T follicular helper cell (primary cell): ENCODE measurements at places on chromosomes 7 and 10.

- no peak for DNase-seq
These were observed 219.3 kb upstream of the PRSS58 start for GRCh38 chr7:142477079-142477651.

- DNase-seq, result no peak
These were observed 25.5 kb downstream of the RBM17 start for GRCh38 chr10:6114299-6114698.

DNA sequence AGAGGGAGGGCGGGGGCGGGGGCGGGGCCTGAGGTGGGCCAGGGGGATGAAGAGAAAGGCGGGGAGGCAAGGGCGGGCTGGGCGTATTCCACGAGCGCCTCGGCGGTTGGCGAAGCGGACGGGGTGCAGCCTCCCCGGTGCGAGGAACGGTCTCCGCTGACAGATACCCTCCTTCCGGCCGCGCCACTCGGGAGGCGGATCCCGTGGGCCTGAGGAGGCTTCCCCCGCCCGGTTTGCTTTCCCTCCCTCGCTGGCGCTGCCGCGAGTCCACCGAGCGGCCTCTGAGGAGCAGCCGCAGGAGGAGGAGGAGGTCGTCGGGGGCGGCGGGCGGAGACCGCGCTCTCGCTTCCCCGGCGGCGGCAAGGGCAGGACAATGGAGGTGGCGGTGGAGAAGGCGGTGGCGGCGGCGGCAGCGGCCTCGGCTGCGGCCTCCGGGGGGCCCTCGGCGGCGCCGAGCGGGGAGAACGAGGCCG lies at the start of gene TRIM24:
TRIM24 (plus strand) TSS at position 84 of the 473 bp plus-strand sequence; CDS start at position 374, 290 bp downstream.
- DNase-seq, result no peak

GRCh38 chr7:98802781-98803110 lies 67.1 kb downstream of the TMEM130 start:
- DNase-seq, result no peak

DNA sequence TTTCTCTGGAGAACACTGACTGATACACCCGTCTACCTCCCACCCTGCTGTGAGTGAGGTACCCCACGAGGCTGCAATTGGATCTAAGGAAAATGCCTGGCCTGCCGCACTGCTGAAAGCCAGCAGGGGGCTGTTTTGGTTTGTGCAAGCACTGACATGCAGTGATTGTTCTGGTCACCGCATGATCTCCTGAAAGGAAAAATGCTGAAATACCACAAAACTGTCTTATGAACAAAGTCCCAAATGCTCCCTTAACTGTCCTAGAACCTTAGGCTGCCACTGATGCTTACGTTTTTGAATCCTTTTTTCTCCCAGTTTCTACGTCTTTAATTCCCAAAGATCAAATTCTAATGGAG lies 132.7 kb downstream of the JCAD start:
- no peak for DNase-seq

DNA sequence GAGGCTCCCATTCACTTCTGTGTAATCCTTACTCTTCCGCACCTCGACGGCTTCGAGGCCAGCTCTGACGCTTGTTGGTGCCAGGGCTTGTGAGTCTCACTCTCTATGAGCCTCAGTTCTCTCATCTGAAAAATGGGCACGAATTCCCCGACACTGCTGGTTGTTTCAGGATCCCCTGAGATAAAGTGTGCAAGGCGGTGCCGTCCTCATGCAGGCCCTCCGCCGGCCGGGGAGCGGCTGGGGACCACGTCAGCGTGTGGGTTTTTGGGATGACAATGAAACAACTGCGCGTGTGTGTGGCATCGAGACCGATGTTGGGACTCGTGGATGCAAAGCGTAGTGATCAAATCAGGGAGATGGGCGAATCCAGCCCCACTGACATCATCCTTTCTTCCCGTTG lies 75.6 kb downstream of the FOXL3 start:
- DNase-seq, result no peak

DNA sequence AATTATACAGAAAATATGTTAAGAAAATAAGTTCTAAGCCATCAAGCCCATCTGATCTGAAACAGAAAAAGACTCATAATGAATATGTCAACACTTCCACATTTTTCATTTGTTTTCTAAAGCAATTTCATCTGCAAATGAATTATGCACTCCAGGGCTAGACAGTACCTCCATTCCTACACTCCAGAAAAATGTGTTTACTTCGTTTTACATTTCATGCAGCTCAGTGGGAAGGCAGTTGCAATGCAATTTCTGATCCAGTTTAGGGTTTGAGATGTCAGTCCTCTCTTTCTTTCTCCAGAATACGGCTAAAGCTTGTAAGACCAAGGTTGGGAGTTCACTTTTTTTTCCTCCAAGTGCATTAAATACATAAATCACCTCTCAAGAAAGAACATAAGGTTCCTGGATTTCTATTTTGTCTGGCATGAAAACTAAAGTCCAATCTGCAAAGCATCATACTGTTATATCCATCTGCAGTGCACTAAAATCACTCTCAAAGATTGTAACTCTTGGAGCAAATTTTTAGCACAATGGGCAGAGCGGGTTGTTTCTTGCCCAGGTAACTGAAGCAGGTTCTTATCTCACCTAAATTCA lies 348.8 kb upstream of the C7orf33 start:
- DNase-seq, result no peak

- DNase-seq, result no peak
These were observed 96.4 kb upstream of the ETV1 start for GRCh38 chr7:14085901-14086300.

GRCh38 chr7:41054960-41055661 lies 647.8 kb downstream of the INHBA start:
- no peak for DNase-seq

GRCh38 chr10:34405611-34406462 lies 409.3 kb downstream of the PARD3 start:
- DNase-seq, result no peak

- DNase-seq, result no peak
These were observed 66.2 kb downstream of the COL13A1 start for GRCh38 chr10:69867699-69868558.

- DNase-seq, result no peak
These were observed 28.2 kb downstream of the ZCCHC24 start for GRCh38 chr10:79417266-79417665.

- DNase-seq, result no peak
These were observed 28.2 kb upstream of the GOLGA7B start for GRCh38 chr10:97821308-97822038.

DNA sequence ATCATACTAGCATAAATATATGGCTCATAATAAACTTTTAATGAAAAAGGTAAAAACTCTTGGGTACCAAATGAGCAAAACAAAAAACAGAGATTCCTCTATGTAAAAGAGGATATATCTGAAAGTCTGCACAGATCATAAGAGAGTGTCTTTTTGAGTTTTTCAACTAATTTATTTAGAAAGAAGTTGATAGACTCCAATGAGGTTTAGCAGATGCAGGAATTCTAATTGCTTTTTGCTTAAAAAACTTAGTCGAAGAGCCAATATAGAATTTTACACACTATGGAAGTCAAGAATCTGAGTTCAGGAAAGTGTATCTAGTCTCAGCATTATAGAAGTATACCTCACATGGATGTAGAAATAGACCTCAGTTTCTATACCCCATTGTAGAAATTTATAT lies 3.4 kb upstream of the MLLT10 start:
- no peak for DNase-seq

GRCh38 chr10:62671104-62671503 lies 133.4 kb upstream of the ADO start:
- DNase-seq, result no peak

DNA sequence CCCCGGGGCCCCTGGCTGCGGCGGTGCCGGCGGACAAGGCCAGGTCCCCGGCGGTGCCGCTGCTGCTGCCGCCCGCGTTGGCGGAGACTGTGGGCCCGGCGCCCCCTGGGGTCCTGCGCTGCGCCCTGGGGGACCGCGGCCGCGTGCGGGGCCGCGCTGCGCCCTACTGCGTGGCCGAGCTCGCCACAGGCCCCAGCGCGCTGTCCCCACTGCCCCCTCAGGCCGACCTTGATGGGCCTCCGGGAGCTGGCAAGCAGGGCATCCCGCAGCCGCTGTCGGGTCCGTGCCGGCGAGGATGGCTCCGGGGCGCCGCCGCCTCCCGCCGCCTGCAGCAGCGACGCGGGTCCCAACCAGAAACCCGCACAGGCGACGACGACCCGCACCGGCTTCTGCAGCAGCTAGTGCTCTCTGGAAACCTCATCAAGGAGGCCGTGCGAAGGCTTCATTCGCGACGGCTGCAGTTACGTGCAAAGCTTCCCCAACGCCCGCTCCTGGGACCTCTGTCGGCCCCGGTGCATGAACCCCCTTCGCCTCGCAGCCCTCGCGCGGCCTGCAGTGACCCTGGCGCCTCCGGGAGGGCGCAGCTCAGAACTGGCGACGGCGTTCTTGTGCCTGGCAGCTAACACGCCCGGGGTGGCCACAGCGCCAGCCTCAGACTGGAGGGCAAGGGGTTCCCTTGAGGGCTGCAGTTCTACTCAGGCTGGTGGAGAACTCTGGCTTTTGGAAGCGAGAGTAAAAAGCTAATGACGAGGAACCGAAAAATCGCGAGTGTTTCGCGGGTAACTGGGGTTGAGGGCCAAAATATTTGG lies 804 bp downstream of the FRAT1 start:
- DNase-seq, result peak; percentile 44

- DNase-seq, result no peak
These were observed 51.5 kb downstream of the RSU1 start for GRCh38 chr10:16765509-16766375.

- DNase-seq, result no peak
These were observed 1222.6 kb upstream of the LRRN3 start for GRCh38 chr7:109868215-109868860.

- no peak for DNase-seq
These were observed 130.7 kb upstream of the NOBOX start for GRCh38 chr7:144534196-144534595.

GRCh38 chr10:77197544-77197943 lies 440.1 kb downstream of the KCNMA1 start:
- DNase-seq, result no peak

- no peak for DNase-seq
These were observed 148.9 kb downstream of the ZEB1 start for GRCh38 chr10:31467791-31468535.

- DNase-seq, result no peak
These were observed 150.2 kb upstream of the INSYN2A start for GRCh38 chr10:127346604-127347003.
